Stimulated activated CD8-positive, alpha-beta memory T cell treated with anti-CD3 and anti-CD28 coated beads, Interleukin-2, amount 100 ng/mL, for 1 hour (primary cell): ENCODE measurements at places on chromosomes 7 and 10.

DNA sequence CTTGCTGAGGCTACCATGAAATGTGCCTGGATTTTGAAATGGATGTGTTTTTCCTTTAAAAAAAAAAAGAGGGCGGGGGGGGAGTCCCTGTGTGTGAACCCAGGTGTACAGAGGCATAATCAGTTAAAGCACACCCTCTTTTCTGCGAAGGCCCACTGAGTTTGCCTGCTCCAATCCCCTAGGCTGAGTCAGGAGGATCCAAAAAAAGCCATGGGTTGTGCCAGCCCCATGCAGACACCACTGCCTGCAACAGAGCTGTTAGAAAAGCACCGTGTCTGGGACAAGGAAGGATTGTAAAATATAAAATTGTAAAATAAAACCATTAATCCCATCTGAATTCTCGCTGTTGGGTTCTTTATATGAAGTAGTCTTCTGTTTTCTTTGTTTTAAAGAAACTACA, 217.9 kb downstream of the ADAM12 start:
- DNase-seq = no peak

- DNase-seq = no peak
These were observed 16.8 kb upstream of the LRRC72 start for GRCh38 chr7:16509829-16510228.

GRCh38 chr7:105136221-105136620, 122.2 kb downstream of the KMT2E start:
- no peak for DNase-seq

GRCh38 chr10:132001238-132001972, 19.7 kb upstream of the BNIP3 start:
- DNase-seq = no peak

DNA sequence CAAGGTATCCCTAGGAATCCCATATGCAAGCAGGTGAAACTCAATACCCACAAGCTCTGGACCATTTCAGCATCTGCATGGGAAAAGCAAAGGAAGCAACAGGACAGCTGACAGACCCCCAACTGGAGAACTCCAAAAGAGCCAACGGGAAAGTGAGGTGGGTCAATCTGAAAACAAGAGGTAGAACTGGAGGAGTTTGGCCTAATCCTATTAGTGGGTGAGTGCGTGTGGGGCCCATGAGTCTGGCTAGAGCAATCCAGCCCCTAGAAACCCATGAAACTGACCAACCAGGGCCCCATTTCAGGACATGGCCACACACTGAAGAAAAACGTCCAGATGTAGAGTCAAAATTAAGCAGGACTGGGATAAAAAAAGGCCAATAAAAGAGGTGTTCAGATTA, 26.6 kb upstream of the WNT8B start:
- DNase-seq = no peak

DNA sequence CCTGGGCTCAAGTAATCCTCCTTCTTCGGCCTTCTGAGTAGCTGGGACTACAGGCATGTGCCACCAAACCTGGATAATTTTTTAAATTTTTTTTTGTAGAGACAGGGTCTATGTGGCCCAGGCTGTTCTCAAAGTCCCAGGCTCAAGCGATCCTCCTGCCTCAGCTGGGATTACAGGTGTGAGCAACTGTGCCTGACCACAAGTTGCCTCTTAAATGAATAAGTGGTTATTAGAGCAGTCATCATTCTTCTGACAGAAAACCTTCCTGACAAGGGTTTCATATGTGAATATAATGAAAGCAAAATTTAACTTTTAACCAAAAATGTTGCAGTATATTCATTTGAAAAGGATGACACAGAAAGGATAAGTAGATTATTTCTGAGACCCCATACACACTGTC, 532.5 kb downstream of the GRM8 start:
- no peak for DNase-seq

DNA sequence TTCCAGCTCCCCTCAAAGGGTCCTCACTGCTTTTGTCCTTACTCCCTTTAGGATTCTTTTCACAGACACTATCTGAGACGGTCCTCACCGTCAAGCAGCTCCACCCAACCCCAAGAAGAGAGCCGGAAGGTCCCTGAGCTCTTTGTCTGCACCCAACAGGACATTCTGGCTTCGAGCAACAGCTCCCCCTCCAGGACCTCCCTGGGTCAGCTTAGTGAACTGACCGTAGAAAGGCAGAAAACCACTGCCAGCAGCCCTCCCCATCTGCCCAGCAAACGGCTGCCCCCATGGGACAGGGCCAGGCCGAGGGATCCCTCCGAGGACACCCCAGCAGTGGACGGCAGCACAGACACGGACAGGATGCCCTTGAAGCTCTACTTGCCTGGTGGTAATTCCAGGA, 19.9 kb downstream of the MINDY4 start:
- no peak for DNase-seq

- no peak for DNase-seq
These were observed 102.4 kb downstream of the LRRC4 start for GRCh38 chr7:127928852-127929251.

- DNase-seq = no peak
These were observed 49.3 kb upstream of the GNA12 start for GRCh38 chr7:2893411-2893861.

DNA sequence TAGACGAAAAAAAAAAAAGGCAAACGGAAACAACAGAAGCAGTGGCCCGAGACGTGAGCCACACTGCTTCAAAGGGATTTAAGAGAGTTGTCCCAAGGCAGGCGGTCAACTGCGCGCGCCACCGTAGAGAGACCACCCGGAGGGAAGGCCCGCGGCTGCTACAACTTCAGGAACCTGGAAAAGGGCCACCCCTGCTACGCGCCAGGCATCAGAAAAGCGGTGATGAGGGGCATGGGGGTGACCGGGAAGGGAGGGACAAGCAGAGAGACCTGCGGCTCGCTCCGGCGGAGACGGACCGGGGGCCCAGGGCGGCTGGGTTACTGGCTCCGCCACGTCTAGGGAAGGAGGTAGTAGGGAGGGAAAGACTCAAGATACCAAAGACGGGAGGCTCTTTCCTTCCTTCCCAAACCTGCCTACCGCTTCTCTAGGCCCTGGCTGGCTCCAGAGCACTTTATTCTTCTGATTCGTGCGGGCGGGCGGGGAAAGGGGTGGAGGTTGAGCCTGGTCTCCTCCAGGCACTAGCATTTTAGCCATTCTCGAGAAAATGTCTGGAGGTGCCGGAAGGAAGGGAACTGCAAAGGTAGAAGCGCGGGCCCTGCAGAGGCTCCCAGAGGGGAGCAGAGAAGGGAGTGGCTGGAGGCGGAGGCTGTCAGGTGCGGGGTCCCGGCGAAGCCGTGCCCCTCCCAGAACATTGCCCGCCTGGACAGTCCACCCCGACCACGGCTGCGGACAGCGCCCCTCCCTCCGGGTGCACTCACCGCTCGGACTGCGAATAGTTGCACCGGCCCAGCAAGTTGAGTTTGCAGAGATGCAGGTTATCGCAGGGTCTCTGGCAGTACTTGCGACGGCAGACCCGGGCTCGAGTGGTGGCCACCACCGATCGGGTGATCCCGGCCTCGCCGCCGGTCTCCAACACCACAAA, 993 bp downstream of the ZC3HAV1 start:
- no peak for DNase-seq

- no peak for DNase-seq
These were observed 4.3 kb downstream of the YWHAG start for GRCh38 chr7:76354516-76354915.

DNA sequence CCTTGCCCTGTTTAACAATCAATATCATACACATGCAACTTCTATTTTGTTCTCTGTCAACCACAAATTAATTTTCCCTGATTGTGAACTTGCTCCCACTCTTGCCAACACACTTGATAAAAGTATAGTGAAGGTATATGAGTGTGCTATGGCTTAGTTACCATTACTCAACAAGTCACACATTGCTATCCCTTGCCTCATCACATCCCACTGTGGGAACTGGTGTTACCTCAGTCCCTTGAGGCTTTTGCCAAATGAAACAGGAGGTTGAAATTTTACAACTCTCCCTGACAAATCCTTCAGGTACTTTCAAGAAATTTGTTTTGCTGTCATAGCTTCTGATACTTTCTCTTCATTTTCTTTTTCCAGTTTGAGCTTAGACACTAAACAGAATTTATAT, 472.5 kb upstream of the SEMA3D start:
- no peak for DNase-seq

DNA sequence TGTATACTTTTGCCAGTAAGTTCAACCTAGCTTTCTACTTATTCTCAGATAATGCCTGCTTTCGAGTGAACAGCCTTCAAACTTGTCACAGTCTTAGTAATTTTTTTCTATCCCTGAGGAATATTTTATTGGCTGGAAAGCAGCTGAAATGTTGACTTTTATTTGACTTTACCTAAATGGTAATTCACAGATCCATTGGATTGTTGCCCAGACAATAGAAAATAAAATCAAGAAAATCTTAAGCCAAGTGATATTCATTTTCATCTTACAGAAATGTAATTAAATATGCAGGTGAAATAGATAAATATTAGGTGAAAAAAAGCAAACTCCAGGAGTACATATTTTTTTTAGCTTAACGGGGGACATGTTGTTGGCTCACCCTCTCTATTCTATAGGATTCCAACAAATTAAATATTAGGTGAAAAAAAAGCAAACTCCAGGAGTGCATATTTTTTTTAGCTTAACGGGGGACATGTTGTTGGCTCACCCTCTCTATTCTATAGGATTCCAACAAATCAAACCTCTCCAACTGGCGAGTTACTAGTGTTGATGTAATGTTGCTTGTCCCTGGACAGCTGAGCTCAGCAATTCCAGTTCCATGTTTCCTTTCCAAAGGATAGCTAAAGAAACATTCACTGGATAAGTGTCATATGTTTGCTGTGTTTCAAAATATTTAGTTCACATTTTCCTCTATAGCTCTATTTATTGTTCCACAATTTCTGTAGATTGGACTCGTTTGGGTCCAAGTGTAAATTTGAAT, 4.2 kb downstream of the TMEM26 start:
- DNase-seq = no peak

DNA sequence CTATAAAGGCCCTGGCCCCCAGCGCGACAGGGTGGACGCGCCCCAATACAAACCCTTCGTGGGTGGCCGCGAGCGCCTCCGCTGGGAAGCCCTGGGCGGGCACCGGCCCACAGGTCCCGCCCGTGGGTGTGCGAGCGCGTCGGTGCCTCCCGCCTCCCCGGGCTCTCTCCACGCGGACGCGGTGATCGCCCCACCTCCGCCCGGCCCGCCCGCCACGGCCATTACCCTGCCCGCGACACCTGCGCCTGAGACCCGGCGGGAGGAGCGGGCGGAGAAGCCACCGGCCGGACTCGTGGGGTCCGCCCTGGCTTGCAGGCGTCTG, 81.2 kb downstream of the PAX2 start:
- no peak for DNase-seq

- no peak for DNase-seq
These were observed 96.1 kb upstream of the BMPER start for GRCh38 chr7:33809228-33809627.

GRCh38 chr10:66737241-66737640, 188.6 kb upstream of the LRRTM3 start:
- DNase-seq = no peak

- DNase-seq = no peak
These were observed 121.1 kb downstream of the VWC2 start for GRCh38 chr7:49894543-49894942.

- DNase-seq = no peak
These were observed 1.8 kb upstream of the AKR1C3 start for GRCh38 chr10:5092375-5092774.

DNA sequence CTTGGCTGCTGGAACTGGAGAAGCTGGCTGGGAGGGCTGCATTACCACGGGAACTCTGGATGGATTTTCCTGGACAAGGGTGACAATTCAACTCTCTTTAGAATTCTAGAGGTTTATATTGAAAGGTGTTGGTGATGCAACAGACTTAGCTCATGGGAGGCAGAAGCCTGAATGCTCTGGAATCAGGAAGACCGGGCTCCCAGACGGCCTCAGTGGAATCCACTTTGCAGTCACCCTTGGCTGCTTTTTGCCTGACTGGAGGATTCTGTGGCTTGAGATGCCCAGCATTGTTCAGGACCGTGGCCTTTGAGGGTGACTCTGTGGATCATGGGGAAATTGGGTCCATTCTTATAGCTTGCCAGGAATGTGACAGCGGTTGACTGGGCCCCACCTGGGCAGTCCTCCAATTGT, 32.3 kb downstream of the PYROXD2 start:
- DNase-seq = no peak

GRCh38 chr10:5976512-5977470, 552 bp downstream of the IL15RA start:
- no peak for DNase-seq

- no peak for DNase-seq
These were observed 397.7 kb upstream of the NFE2L3 start for GRCh38 chr7:25754333-25754732.

GRCh38 chr7:105198223-105198622, 184.2 kb downstream of the KMT2E start:
- DNase-seq = no peak
